ENCODE measurements at places on chromosomes 3 and 15.
A peak's percentile ranks its signal among the peaks of the same experiment; 100 is the strongest.

- no peak for DNase-seq
Observed at GRCh38 chr3:126678693-126679317, 23.9 kb upstream of the TXNRD3 start.

GRCh38 chr15:52529341-52529924 lies 753 bp upstream of the MYO5A start:
- no peak for DNase-seq

- no peak for DNase-seq
Observed at GRCh38 chr15:42077689-42078088, 16.7 kb downstream of the PLA2G4D start.

DNA sequence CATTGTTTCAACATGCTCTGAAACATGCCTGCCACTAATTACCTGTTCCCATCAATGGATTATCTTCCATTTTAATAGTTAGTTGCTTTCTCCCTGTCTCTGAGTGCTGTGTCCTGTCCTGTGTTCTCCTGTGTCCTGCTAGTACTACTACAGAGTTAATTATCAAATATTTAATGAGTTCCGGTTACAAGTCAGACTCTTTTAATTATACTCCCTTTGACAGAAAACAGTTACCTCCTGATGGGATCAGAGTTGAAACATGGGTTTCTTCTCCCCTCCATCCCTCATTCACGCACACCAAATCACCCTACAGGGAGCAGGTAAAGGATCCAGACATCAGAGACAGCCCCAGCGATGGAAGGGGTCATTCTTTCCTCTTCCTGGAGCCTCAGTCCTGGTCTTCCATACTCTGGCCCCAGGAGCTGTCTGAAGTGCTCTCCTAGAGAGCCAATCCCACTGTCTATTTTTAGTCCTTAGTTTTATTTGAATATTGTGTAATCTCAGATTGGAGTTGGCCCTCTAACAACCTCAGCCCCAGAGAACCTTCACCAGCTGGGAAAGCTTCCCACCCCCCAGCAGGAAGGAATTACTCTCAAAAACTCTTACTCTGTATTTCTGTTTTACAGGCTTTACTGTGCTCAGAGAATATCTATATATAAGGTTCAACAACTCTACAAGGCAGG lies 137.0 kb upstream of the C2CD4B start:
- no peak for DNase-seq

- DNase-seq: peak; percentile 97
Observed at GRCh38 chr3:101676216-101676764, 642 bp downstream of the ZBTB11 start.

DNA sequence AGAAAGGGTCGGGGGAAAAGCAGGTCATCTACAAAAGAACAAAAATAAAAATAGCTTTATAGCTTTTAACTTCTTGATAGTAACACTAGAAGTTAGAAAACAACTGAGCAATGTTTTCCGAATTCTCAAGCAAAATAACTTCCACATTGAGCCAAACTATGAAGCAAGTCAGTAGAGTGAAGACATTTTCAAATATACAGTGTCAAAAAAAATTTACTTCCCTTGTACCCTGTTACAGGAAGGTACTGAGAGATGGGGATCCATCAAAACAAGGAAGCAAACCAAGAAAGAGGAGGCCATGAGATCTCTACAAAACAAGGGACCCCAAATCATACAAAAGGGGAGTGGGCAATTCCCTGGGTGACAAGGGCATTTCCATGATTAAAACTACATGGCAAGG lies 26.6 kb upstream of the STIMATE start:
- no peak for DNase-seq

GRCh38 chr3:139225548-139225947 lies 118.3 kb upstream of the MRPS22 start:
- no peak for DNase-seq

DNA sequence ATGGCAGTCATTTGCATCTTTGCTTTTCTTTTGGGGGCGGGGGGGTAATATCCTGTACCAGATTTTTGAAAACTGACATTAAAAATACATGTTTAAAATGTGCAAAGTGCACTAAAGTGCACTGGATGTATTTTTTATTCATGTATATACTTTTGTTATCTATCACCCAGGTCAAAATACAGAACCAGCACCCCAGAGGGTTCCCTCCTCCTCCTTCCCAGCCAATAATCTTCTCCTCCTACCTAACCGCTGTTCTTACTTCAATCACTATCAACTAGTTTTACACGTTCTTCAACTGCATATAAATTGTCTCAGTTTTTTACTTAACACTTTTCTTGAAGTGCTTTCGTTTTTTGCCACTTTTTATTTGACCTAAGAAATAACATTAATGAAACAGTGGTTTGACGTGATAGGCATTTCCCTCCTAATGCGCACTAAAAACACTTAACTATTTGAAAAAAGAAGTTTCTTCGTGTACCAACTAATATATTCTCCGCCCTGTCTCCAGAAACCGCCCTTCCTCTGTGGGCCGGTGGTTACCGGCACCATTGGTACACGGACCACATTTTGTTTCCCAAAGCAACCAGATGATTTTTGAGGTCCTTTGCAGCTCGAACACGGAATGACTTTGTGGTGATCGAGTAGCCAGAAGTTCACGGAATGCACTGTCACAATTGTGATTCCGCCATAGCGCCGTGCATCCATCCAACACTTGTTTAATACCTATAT lies 836 bp upstream of the AKAP13 start:
- DNase-seq: peak; percentile 10

- DNase-seq: no peak
Observed at GRCh38 chr15:96329403-96329981, 1.0 kb upstream of the NR2F2 start.

- DNase-seq: no peak
Observed at GRCh38 chr3:27789420-27789819, 67.3 kb upstream of the EOMES start.

DNA sequence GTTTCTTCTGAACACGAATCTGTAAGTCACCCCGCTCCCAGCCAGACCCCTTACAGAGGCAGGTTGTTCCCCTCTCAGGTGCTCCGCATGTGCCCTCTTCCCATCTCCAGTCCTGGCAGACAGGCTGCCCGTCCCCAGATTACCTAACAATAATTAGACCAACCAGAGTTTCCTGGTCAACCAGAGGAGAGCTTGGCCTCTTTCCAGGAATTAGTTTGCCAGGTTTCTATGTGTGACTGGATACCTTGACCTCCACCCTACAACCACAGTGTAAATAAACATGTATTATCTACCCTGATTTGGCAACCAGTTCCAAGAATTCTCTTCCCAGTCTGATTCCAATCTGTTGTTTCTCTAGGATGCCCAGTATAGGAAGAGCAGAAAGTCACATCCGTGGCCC lies 178.0 kb upstream of the UMPS start:
- no peak for DNase-seq

DNA sequence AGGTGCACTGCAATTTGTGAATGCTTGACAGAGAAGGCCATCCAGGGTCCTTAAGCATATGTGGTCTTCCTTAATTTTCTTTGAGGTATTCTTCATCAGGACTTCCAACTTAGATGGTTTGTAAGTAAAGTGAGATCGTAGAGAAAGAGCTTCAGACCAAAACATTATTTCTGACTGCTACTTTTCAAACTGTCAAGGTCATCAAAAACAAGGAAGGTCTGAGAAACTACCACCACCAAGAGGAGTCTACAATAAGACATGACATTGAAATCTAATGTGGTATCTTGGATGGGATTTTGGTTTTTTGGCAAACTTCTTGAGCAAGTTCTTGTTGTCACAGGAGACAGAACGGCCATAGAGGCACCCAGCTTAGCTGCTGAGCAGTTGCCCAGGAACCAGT lies 20.0 kb upstream of the RNF111 start:
- no peak for DNase-seq

- peak; percentile 39 for DNase-seq
Observed at GRCh38 chr15:85615930-85616329, 178.8 kb downstream of the KLHL25 start.

- DNase-seq: no peak
Observed at GRCh38 chr3:171320750-171321558, 139.3 kb downstream of the TNIK start.

GRCh38 chr3:156445117-156446090 lies 109.5 kb downstream of the SSR3 start:
- no peak for DNase-seq

DNA sequence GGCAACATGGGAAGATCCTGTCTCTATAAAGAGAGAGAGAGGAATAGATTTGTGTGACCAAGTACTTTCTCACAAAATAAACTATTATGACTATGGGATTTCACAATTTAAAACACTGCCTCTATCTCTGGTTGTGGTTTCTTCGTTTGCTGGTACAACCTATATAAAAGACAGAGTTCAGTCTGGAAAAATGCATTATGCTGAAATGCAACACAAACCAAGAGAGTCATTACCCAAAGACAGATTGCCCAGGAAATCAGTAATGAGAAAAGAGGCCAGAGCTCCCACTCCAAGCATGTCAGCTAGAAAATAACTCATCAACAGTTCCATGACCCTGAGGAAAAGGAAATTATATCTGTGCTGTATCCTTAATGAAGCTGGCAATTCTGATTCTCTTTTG lies 23.2 kb downstream of the GPR176 start:
- DNase-seq: no peak

DNA sequence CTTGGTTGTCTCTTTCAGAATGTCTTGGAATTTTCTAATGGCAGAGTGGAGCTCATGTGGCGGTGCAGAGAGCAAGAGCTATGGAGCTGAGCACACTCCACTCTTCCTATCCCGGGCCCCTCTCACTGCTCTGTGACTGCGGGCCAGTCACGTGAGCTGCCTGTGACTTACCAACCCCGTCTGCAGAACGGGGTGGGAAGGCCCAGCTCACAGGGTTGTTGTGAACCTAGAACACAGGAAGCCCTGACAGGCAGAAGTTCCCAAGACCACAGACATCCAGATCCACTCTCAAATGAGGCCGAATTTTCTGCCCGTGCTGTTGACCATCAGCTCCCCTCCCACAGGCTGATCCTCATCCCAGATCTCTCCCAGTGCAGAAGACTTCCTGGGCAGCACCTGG lies 35.5 kb upstream of the PLXNA1 start:
- DNase-seq: no peak

- DNase-seq: no peak
Observed at GRCh38 chr3:72232777-72233176, 447.8 kb upstream of the PROK2 start.

- no peak for DNase-seq
Observed at GRCh38 chr15:101461097-101461496, 28.4 kb downstream of the PCSK6 start.

- peak; percentile 65 for DNase-seq
Observed at GRCh38 chr3:197501879-197502620, 53.7 kb downstream of the BDH1 start.

DNA sequence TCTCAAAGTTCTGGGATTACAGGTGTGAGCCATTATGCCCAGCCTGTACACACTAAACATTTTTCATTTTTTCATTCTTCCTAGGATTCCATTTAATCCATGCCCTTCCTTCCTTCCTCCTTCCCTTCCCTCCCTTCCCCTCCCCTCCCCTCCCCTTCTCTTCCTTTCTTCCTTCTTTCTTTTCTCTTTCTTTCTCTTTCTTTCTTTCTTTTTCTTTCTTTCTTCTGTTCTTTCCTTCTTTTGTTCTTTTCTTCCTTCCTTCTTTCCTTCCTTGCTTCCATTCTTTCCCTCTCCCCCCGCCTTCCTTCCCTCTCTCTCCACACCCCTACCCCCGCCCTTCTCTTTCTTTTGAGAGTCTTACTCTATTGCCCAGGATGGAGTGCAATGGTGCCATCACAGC lies 40.9 kb upstream of the ATP13A3 start:
- no peak for DNase-seq

- DNase-seq: no peak
Observed at GRCh38 chr3:132605374-132605792, 8.3 kb downstream of the ACKR4 start.

DNA sequence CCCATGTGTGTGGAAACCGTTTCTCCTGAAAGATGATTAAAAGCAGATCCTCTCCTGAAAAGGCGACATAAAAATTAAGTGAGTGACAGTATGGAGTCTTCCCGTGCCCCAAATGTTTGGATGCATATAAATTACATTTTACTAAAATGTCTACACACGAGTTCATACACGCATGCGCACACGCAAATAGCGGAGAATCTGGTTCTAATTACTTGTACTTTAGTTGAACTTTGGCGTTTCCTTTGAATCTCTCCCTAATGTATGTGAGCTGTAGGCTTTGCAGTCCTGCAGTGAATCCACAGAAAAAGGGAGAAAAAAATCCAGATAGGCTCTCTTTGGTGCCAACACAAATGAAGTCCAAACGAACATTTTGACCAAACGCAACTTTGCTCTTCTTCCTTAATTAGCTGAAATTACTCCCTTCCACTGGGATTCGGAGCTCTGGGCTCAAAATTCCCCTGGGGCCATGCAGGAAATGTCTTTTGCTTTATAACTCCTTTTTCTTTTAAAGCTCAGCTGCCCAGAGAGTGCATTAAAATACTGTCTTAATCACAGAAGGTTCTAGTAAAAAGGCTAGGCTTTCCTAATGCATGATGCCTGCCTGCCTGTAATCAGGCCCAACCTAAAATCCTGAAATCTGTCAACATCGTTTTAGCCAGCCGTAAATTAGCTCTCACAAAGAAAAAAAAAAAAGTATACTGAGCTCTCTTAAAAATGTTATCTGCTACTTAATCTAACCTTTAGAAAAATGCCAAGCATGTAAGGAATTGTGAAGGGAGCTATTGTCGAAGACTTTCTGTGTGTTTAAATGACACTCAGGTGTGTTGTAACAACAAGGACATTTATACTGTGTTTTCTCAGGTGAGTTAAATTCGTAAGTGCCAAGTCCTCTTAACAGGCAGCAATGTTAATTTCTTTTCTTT lies 26.2 kb downstream of the RARB start:
- no peak for DNase-seq

DNA sequence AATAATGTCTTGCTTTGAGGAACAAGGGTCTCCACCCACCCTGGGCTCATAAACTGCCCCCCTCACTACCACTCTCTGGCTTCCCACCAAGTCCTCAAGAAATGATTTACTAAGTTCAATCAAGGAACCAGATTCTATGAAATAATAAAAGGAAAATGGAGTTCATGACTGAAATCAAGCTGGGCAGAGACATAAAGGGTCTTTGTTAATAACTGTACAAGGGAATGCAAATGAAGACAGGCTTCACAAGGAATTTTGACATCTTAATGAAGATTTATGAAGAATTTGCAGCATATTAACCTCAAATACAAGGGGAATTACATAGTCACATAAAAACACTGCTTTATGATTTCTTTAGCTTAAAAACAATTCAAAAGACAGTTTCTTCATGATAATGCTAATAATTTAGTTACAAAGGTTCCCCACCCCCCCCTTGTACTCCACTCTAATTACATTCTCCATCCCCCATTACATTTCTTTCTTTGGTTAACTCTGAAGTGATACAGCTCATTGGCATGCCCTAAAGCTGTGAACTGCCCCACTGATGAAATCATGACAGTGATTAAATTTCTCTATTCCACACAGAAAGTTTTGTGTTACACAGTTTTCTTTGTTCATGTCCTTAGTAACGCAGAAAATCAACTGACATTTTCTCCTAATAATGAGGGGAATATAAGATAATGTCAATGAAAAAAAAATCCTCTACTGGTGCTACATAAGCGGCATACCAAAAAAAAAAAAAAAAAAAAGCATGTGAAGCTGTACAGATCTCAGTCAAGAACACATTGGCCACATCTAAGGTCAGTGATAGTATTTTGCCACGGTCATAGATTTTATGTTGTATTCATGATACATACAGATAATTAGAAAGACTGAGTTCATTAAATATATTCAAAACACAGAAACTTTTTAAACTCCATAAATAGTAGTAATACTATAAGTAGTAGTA lies 54.4 kb downstream of the WWTR1 start:
- DNase-seq: no peak

GRCh38 chr3:123021996-123022510 lies 5.5 kb downstream of the SEMA5B start:
- DNase-seq: no peak
